ENCODE measurements at places on chromosomes 7 and 10.
A peak's percentile ranks its signal among the peaks of the same experiment; 100 is the strongest.

- DNase-seq: no peak
These were observed 623.4 kb upstream of the NRG3 start for GRCh38 chr10:81251457-81252115.

- DNase-seq: no peak
These were observed 181.3 kb upstream of the FZD1 start for GRCh38 chr7:91082852-91083495.

DNA sequence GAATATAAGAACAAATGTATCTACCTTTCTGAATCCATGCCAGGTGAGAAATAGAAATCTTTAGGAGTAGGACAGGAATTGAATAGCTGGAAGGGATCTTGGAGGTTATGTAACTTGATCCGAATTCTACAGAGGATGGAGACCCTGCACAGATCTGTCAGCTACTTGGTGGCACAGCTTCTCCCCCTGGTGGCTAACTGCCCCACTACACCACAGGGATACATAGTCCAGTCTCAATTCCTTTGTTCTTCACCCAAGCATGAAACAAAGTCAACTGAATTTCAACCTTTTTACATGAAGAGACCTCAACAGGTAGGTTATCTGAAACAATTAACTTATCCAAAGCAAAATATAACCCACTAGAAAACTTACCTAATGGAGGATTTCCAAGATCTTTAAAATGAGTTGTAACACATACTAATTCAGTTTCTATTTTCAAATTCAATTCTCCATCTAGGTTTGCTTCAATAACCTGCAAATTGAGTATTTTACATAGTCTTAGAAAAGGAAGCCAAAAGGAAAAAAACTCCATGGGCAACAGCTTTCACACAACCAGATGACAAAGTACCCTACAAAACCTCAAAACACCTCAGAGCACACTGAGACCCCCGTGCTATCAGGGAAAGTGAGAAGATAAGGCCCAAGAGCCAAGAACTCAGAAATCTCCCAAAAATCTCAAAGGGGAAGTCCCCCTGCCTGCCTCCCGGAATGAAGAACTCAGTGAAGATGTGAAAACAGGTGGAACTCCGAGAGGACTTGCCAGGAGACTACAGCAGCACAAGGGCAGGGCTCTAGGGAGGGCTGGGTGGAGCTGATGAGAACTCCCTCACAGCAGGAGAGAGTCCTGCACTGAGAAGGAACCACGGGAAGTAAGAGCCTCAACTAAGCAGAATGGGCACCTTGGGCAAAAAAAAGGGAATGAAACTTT lies 10.3 kb downstream of the HUS1 start:
- DNase-seq: peak; percentile 63

GRCh38 chr7:31669461-31669860 lies 17.6 kb upstream of the PPP1R17 start:
- DNase-seq: no peak

GRCh38 chr10:110456523-110457091 lies 41.1 kb upstream of the DUSP5 start:
- no peak for DNase-seq

DNA sequence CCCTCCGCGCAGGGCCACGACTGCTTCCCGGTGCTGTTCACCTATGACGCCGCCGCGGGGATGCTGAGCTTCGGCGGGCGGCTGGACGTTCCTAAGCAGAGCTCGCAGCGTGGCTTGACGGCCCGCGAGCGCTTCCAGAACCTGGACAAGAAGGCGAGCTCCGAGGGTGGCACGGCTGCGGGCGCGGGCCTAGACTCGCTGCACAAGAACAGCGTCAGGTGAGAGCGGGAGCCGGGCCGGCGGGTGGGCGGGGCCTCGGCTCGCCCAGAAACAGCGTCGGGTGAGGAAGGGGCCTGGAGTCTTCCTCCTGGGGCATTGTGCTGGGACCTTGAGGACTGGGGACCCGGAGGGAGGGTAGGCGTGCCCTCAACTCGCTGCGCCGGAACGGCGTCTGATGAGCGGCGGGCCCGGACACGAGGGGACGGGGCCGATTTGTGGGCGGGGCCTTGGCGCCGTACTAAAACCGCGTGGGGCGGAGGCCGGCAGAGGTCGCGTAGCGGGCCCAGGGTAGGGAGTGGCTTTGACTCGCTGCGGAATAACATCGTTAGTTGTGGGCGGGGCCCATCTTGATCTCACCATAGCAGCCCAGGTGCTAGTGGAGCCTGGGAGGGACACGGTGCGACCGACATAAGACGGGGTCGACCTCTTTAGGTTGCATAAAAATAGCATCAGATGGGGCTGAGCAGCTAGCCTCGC lies 15.6 kb downstream of the PDAP1 start:
- DNase-seq: peak; percentile 78

DNA sequence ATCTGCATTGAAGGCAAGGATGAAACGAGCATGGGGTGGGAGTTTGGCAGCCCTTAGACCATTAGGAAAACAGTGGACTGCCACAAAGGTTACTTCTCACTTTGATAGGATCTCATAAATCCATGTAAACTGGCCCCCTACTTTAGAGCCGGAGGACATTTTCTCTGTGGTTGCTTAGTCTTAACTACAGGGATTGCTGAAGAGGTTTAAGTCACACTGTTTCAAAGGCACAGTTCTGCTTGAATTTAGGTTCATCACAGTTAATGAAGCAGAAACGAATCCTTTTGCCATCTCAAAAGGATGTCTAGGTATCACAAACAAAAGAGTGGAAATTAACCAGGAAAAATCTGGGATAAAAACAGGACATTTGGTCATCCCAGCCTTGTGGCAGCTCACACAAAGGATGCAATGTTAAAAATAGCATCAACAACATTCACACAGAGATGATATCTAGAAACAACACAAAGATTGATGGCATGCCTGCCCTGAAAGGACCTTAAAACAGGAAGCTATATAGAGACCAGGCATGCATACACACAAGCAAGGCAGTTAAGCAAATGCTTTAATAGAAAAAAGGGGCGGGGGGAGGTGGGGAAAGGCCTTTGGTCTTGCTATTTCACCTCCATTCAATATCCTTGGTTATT lies 74.0 kb downstream of the DOCK4 start:
- DNase-seq: no peak

GRCh38 chr10:124210263-124210662 lies 116.9 kb upstream of the CHST15 start:
- no peak for DNase-seq

DNA sequence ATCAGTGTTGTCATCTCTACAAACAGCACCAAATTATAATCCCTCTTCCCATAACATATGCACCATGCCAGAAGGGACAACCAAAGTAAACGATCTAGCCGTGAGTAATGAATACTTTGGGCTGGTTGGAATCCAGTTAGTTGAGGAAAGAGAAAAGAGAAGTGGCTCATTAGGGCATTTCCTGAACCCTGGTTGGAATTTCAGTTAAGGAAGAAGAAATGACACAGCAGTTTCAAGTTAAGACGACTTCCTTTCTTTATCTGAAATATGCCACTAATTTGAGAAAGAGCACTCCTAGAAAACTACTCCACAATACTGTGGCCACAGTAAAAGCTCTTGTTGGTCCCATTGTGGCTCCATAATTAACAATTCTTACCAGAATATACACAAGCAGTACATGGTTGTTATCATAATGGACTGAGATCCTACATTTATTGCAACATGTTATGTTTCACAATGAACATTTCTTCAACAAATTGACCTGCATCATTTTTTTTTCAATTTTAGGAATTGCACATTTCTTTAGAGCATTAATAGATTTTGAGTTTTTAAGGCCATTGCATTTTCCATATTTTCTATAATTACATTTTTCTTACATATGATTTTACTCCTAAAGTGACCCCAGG lies at the start of gene TFEC:
Gene TFEC (minus strand): TSS at position 113 of the 626 bp plus-strand sequence. CDS start 46,322 bp downstream, outside the sequence.
- no peak for DNase-seq

Data from stimulated activated CD4-positive, alpha-beta T cell treated with anti-CD3 and anti-CD28 coated beads, Interleukin-2, amount 100 ng/mL, for 24 hours (primary cell).